ENCODE measurements at places on chromosomes 2 and 18.

DNA sequence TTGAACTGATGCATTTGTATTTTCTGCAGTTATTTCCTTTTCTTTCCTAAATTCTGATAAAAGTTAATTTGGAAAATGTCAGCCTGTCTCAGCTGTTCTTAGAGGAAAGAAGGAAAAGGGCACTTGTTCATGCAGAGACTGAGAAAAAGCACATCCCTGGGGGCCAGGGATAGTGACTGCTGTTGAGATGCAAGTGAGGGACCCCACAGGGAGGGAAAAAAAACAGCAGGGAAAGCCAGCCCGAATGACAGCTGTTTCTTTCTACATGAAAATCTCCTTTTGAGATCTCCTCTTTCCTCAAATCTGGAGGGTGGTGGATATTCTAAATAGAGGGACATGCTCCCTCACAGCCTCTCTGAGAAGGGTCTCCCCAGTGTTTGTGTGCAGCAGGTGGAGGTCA lies 14.0 kb upstream of the MTA3 start:
- no peak for DNase-seq

- no peak for DNase-seq
Measured at GRCh38 chr2:39902103-39902502, 123.0 kb upstream of the THUMPD2 start.

GRCh38 chr2:177394594-177394973 lies 2.0 kb downstream of the AGPS start:
- DNase-seq: no peak

GRCh38 chr18:63532471-63532870 lies 9.7 kb upstream of the SERPINB12 start:
- DNase-seq: no peak

DNA sequence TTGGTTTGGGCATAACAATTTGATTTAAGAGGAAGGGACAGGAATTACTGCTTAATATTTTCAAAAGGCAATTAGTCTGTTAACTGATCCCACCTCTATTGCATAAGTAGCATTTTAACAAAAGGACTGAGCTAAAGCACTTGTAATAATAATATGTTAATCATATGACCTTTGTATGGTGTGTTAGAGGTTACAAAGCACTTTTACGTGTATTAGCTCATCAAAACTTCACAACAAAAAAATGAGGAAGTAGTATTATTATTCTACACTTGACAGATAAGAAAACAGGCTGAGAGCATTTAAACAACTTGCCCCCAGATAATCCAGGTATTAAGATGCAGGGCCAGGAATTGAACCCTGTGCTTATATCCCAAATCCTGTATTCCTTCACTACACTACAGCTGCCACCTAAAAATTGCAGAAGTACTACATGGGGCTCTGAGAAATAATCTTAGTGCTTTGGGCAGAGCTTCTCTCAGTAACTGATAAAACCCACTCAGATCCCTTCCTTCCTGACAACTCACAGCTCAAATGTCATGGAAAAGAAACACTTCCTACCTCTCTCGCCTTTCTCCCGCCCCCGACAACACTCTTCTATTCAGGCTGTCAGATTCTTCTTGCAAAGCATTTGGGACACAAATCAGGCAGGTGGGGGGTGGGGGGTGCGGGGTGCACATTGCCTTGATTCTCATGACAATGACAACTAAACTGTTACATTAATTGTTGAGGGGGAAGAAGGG lies 20.7 kb upstream of the KCTD1 start:
- no peak for DNase-seq

GRCh38 chr2:241867776-241868420 lies 1.6 kb upstream of the RTP5 start:
- DNase-seq: no peak

DNA sequence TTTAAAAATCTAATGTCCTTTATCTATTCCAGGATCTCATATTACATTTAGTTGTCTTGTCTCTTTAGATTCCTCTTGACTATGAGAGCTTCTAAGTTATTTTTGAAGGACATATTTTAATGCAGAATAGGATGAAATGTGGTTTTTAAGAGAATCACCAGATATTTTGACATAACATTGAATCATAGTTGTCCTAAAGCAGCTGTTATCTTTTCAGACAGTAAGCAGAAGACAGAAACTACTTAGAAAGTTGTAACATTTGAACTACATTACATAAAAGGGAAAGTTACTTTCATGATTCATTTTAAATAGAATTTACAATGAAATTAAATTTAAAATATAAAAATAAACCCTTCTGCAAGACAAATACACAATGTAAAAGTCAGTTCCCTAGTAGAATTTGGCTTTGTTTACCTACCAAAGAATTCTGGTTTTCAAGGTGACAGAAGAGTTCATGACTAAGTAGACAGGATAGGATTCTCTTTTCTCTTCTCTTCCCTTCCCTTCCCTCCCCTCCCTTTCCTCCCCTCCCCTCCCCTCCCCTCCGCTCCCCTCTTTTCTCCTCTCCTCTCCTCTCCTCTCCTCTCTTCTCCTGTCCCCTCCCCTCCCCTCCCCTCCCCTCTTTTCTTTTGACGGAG lies 186.0 kb downstream of the DIS3L2 start:
- no peak for DNase-seq

DNA sequence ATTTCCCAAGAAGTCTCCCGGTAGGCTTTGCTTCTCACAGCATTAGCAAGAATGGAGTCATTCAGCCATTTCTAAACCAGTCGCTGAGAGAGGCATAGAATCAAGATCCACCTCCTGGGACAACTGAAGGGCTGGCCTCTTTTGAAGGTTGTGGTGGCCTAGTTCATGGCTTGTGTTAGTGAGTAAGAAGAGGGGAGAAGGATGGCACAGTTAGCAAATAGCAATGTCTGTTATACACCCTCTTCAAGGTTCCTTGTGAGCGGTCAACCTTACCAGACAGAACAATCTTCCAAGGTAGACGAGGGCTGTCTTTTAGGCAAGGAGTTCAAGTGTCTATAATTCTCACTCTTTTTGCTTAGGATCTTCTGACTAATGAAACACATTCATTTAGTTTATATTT lies 35.4 kb upstream of the DNAH7 start:
- no peak for DNase-seq

DNA sequence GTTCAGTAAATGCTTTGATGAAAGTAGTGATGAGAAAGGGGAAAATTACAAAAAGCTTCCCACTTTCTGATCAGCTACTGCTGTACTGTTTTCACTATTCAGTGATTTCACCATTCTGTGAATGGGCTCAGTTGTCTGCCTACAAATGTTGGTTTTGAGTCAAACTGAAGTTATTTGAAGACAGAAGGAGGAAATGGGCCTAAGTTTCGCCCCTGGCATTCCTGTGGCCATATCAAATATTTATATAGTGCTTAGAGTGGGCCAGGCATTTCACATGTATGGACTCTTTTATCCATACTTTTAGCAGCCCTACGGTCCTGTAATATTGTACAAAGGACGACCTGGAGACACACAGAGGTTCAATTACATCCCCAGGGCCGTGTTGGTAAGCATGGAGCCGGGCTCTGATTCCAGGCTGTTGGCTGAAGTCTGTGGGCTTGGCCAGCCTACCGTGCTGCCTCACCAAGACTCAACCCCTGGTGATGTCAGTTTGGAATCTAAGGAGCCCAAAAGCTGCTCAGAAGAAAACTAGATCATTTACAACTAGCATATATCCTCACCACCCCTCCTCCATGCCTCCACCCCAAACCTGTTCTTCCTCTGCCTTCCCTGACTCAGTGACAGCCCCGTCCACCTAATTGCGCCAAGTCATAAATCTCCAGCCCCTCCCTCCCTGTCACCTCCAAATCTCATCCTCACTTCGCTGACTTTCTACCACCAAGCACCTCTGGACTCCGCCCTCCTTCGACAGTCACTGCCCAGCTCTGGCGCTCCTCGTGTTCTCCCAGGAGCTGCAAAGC lies 10.1 kb upstream of the GRHL1 start:
- no peak for DNase-seq

DNA sequence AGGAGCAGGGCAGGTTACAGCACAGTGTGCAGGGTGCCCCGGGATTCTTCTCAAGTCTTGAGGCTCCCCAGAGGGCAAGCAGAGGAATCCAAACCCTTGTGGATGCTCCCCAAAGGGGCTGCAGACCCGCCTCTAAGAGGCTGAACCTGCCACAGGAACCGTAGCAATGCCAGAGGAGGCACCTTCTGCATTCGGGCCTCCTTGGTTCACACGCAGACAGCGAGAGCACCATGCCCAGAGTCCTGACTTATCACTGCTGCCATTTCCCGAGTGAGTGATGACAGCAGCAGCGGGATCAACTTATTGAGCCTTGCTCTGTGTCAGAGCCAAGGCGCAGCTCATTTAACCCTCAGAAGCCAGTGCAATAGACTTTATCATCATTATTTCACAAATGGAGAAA lies 203.5 kb downstream of the CTIF start:
- no peak for DNase-seq

GRCh38 chr2:16166327-16166981 lies 226.1 kb downstream of the MYCN start:
- DNase-seq: no peak

- no peak for DNase-seq
Measured at GRCh38 chr18:65527879-65528633, 222.8 kb upstream of the CDH7 start.

- no peak for DNase-seq
Measured at GRCh38 chr2:162025121-162025911, 48.7 kb downstream of the DPP4 start.

DNA sequence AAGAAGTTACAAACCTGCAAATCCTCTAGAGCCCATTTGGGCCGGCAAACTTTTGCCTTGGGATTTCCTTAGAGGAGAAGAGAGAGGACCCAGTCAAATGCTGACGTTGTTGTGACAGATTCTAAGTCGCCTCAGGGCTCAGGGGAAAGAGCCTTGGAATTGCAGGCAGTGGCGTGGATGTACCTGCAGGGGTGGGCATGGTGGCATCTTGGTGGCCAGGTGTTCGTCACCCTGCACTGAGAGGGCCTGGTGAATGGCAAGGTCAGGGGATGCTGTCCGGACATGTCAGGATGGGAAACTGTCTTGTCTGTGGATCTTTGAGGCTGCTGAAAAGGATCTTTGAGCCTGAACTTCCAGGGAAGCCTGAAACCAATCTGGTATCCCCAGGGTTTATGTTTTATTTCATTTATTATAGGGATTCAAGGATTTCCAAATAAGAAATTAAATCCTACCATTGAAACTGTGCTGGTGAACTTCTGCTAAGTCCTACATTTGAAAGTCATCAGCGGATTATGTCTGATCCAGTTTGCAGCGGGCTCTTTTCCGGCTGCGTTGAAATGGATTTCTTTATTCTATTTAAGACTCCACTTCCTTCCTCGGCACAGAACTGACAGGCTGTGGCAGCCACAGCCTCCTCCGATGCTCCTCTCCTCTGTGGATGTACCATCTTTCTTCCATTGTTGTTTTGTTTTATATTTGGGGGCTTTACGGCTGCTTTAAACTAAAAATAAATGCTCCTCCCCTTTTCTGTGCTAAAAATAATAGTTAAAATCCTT lies 207.6 kb downstream of the AGAP1 start:
- no peak for DNase-seq

GRCh38 chr18:13565228-13565627 lies 161.1 kb downstream of the FAM210A start:
- DNase-seq: no peak

- DNase-seq: no peak
Measured at GRCh38 chr2:20450201-20450999, 3.5 kb downstream of the RHOB start.

DNA sequence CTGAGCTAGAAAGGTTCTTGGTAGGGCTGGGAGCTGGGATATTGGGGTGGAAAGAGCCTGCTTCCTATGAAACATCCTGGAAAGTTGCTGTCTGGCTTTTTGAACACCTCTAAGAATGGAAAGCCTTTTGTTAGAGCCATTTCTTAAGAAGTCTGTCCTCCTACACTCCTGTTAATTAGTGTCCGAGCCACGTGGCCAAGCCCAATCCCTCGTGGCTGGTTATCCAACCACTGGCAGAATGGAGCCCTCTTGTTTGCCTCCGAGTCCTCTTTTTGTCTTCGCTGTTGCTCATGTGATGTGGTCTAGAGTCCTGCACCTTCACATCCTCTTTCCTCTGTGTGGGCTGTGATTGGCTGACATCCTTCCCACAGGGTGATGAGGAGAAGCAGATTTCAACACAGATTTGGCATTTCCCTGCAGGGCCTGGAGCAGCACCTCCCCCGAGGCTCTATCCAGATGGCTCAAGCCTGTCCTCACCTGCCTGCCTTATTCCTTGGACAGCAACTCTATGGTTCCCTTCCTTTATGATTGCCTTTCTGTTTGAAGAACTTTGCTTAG lies 8.2 kb upstream of the TOGARAM2 start:
- DNase-seq: no peak

DNA sequence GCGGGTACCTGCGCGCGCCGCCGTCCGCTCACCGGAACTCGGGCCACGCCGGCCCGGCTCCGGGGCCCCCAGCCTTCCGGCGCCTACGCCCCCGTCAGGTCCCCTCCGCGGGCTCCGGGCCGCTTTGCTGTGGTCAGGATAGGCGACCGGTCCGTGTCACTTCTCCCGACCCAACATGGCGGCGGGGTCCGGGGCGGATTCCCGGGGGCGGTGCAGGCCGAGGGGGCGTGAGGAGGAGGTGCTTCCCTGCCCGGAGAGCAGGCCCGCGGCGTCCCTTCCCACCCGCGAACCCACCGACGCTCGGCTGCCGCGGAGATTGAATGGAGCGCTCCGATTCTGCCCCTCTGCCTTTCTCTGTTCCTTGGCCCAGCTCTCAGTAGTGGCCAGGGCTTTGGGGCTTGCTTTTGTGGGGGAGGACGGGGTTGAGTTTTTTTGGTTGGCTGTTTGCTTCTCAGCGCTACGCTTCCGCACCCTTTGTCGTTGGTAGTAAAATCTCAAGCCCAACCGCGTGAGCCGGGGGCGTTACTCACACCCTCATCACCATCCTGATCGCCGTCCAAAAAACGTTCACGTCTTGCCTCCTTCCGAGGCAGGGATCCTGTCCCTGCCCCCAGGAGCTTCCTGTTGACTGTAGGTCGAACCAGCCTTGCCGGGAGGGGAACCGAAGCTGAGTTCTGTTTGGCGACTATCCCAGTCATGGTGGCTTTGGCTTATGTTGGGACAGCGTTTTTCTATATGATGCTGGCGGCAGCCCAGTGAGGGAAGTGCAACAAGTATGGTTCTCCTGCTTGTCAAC lies 532 bp upstream of the YES1 start:
- peak; percentile 70 for DNase-seq

DNA sequence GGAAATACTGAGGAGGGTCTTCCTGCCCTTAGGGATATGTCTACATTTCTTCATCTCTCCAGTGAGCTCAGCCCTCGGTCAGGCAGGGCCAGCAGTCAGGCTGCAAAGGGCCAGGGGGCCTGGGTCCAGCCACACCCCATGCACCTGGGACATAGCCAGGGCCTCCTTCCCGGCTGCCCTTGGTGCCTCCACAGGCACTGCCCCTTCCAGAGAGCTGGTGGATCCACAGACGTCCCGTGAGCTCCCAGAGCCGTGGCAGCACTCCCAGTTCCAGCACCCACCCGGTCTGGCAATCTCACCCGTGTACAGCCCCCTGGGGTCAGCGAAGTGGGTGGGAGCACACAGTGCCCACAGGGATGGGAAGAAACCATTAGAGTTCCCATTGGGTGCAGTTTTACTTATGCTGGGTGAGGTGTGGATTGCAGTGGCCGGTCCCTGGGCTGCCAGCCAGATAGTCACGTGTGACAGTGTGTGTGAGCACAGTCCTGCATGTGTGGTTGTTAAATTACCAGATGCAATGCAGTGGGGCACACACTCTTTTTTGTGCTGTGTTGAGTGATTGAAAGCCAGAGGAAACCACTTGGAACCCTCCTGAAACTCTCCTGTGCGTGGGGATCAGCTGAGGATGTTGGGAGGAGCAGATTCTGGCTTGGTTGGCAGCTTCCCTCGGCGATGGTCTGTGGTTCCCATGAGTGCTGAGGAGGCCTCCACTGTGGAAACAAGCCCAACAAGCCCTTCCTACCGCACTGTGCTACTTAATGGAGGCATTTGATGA lies 131.0 kb downstream of the SNTG2 start:
- no peak for DNase-seq

Measured in NCI-H774 (cell line).